ENCODE measurements at places on chromosomes 1 and 21. TPM values are rescaled to one million over a fixed set of nuclear protein-coding genes. Genes with fewer than 3 reads are reported as not detected.

Gene HTR6
- polyA plus RNA-seq: not detected

Gene ATP1A4
- not detected for polyA plus RNA-seq

Gene SPATA17
- 3.4 TPM for polyA plus RNA-seq

Gene CFHR5
- not detected for polyA plus RNA-seq

Gene TUT4
- 29.9 TPM for polyA plus RNA-seq

Gene OR14A16
- polyA plus RNA-seq: not detected

Gene NBPF6
- not detected for polyA plus RNA-seq

Gene EXO1
- polyA plus RNA-seq: 2.2 TPM

Gene CFAP107
- polyA plus RNA-seq: not detected

Gene LCE2B
- not detected for polyA plus RNA-seq

Gene TGFB2
- 6.9 TPM for polyA plus RNA-seq

Gene C1orf226
- polyA plus RNA-seq: 1.1 TPM

Gene S100A7A
- not detected for polyA plus RNA-seq

Gene INTS7
- polyA plus RNA-seq: 17.1 TPM

Gene IFNLR1
- polyA plus RNA-seq: not detected

Gene IL23R
- polyA plus RNA-seq: not detected

Gene SPRR2G
- not detected for polyA plus RNA-seq

Gene PGLYRP3
- not detected for polyA plus RNA-seq

Gene ICOSLG
- 0.19 TPM for polyA plus RNA-seq

Gene EIF4G3
- polyA plus RNA-seq: 70.4 TPM

Gene PRR9
- polyA plus RNA-seq: not detected

Gene NPR1
- polyA plus RNA-seq: 1.7 TPM

Gene VSIG8
- not detected for polyA plus RNA-seq

Gene FCRL5
- not detected for polyA plus RNA-seq

Gene CKS1B
- polyA plus RNA-seq: 52.2 TPM

Gene CFAP57
- 1.0 TPM for polyA plus RNA-seq

Gene SH2D1B
- polyA plus RNA-seq: not detected

Gene BACE2
- 0.78 TPM for polyA plus RNA-seq

Gene OPTC
- polyA plus RNA-seq: not detected

Gene MTARC1
- polyA plus RNA-seq: 7.8 TPM

Gene CLDN17
- not detected for polyA plus RNA-seq

Gene ERI3
- polyA plus RNA-seq: 104 TPM

Gene ERMAP
- polyA plus RNA-seq: 0.95 TPM

Gene S100A9
- polyA plus RNA-seq: not detected

Gene CTSK
- 3.8 TPM for polyA plus RNA-seq

Gene NR1I3
- 1.4 TPM for polyA plus RNA-seq
